RCC 7860 (cell line): ENCODE measurements at places on chromosomes 5 and 9.

DNA sequence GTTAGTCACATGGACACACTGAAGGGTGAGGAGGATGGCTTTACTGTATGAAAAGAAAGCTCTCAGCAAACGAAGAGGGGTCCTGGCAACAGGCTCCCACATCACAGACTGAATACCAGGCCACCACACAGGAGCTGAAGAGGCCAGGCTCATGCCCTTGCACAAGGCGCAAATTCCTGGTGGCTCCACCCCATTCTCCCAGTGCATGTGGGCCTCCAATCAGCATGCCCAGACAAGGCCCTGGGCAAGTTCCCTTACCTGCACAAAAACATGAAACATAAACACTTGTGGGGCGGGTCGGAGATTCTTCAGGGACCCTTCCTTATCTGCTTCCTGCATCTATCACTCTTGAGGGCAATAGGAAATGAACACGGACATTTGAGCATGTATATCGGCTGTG is 935.8 kb upstream of the EDIL3 start:
- DNase-seq, result no peak

- DNase-seq, result no peak
Measured at GRCh38 chr9:81393985-81394811, 295.1 kb downstream of the TLE1 start.

DNA sequence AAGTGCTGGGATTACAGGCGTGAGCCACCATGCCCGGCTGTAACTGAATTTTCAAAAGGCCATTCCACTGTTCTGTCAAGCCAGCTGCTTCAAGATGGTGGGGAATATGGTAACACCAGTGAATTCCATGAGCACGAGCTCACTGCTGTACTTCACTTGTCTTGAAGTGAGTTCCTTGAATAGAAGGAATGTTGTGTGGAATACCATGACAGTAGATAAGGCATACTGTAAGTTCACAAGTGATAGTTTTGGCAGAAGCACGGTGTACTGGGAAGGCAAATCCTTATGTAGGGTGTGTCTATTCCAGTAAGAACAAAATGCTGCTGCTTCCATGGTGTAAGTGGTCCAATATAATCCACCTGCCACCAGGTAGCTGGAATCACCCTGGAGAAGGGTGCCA is 6.6 kb upstream of the PRXL2C start:
- DNase-seq, result no peak

DNA sequence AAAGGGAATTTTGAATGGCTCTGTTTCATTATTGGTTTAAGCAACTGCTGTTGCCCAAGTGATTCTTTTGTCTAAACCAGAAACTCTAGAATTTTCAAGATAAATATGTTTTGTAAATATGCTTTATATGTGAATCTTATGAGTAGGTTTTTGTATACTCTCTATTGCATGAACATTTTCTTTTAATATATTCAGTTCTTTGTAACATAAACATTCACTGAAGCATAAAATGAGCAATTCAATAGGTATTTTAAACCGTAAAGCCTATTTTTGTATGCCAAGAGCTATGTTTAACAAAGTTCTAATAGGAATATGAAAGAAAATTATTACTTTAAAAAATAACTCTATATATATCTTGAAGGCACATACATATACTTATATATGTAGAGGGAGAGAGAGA is 293.1 kb downstream of the PSAT1 start:
- DNase-seq, result no peak

DNA sequence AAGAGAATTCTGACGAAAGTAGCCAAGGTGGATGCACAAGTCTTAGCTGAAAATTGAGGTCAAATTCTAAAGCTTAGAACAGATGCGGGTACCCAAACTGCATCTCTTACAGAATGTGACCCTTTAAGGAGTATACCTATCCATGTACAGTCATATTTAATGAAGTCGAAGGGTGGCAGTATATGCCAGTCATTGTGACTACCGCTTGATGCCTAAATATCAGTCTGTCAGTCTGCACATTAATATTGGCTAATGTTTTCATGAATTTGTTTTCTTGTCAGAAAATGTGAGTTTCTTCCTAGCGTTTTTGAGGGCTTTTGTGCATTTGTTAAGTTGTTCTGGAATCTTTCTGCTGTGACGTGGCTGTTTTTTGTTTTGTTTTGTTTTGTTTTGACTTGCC is 264.5 kb upstream of the ELAVL2 start:
- DNase-seq, result no peak

- no peak for DNase-seq
Measured at GRCh38 chr5:68776381-68776780, 317.4 kb upstream of the SLC30A5 start.

DNA sequence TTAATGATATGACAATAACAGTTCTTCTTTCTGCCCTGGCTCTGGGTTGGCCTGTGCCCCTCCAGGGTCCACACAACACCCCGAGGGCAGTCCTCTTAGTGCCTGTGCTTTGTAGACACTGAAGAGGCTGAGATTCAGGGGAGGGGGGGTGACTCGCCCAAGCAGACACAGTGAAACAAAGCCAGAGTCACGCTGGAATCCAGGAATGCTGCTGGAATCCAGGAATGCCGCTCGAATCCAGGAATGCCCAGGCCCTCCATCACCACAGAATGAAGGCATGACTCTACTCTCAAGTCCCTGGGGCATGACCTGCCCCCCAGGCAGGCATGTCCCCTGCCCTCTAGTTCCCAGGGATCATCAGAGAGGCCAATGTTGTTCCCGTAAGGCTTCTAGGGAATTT is 73.1 kb downstream of the LRSAM1 start:
- peak; percentile 95 for DNase-seq

DNA sequence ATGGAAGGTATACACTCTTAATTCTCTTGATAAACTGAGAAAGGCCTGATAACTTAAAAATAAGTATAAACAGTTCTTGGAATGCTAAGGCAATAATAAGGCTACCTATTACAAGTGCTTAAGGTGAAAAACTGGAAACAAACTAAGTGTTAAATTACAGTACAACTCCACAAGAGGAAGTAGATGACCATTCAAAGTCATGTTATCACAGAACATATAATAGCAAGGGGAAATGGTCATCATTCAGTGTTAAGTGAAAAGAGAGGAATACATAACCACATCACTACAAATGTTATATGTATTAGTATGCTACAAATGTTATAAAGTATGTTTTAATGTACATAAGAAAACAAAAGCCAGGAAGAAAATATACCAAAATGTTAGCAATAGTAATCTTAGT is 135.9 kb downstream of the CCDC192 start:
- no peak for DNase-seq

- no peak for DNase-seq
Measured at GRCh38 chr9:14051419-14051818, 262.5 kb downstream of the NFIB start.

DNA sequence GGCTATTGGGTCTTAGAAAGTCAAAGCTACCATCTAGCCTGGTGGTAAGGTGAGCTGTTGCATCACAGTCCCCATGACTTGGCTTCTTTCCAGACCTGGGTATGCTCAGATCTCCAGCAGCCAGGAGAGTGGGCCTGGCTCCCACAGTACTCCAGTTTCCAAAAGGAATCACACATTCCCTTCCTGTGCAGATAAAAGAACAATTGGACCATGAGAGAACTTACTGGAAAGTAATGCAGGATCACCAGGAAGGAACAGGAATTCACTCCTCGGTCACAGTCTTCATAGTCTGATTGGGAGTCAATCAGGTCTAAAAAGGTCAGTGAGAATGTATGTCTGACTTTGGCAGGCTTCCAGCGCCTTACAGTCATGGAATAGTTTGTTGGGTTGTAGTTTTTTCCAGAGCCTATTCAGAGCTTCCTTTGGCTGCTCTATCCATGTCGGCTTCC is 47.8 kb upstream of the CD180 start:
- DNase-seq, result no peak

GRCh38 chr5:33641744-33642505 is 201.2 kb downstream of the TARS1 start:
- no peak for DNase-seq

- no peak for DNase-seq
Measured at GRCh38 chr5:157106630-157107461, 2.0 kb downstream of the HAVCR2 start.

DNA sequence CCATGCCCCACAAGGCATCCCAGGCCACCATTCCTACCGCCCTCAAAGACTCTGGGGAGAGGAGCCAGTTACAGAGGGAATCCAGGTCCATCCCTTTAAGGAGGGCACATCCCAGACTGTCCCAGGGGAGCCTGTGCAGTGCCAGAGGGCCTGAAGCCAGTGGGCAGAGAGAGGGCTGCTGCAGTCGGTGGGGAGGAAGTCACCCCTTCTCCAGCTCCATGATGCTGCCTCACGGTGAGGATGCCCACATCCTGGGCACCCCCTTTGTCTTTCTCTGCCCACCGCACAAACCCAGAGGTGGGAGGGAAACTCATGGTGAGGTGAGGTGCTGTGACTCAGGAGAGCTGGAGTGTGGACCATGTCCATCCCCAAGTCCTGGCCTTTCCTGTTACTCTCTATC is 26.2 kb upstream of the ANKRD33B start:
- no peak for DNase-seq

- DNase-seq, result peak; percentile 10
Measured at GRCh38 chr9:129746092-129746777, 6.6 kb downstream of the PTGES start.

- no peak for DNase-seq
Measured at GRCh38 chr5:71645030-71645429, 57.9 kb downstream of the MCCC2 start.

- peak; percentile 66 for DNase-seq
Measured at GRCh38 chr9:127187231-127187956, 65.0 kb upstream of the ANGPTL2 start.

DNA sequence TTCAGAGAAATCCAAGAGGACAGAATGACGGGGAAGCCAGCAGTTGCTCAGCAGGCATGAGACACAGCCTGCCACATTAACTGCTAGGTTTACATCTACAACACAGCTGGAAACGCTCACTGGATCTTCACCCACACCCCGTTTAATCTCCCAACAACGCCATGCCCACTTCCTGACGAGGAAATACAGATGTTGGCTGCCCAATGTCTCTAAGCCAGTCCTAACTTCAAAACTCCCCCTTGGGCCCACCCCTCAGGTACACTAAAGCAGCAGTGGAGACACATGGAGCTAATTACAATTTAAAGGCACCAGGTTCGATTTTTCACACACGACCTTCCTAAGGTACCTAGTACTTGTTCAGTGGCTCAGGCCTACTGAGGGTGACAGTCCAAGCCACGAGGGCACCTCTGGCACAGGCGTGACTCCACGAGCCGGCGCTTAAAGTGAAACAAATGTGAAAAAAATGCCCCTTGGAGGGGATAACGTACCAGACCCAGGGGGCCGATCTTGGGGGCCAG is 904 bp downstream of the RPL12 start:
- DNase-seq, result peak; percentile 14

GRCh38 chr9:8365466-8366160 is 566.0 kb upstream of the DMAC1 start:
- DNase-seq, result no peak

- no peak for DNase-seq
Measured at GRCh38 chr5:10629682-10630081, 65.8 kb downstream of the ANKRD33B start.

GRCh38 chr5:171429543-171429910 is 10.1 kb downstream of the FGF18 start:
- DNase-seq, result no peak

DNA sequence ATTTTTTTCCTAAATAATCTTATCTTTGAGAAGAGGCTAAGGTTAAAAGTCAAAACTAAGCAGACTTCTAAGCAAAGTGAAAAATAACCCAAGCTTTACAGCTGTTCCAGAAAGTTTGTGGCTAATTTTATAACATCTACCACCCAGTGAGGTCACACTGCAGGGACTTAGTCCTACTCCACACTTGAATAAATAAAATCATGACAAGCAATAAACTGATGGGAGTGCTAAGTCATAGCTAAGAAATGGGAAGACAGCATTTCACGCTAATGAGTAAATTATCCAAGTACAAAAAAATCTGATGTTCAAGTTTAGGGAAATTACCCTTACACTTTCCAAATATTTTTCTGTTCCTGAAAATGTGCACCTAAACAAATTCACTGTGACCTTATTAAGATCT is 47.7 kb downstream of the ZNF608 start:
- no peak for DNase-seq

DNA sequence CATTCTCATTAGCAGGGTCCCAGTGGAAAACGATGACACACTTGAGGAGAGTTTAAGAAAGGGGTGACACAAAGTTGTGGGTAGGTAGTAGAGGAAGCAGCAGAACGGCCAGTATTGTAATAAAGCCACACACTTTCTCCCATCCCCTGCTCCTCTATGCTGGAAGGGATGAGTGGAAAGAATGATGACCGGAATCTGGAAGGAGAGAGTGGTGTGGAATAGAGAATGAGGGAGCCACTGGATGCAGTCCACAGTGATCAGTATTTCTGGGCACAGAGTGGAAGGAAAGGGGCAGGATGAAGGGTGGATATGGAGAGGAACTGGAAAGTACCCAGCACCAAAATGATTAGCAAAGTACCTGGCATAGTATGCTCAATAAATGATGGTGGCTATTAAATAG is 133.8 kb upstream of the DAB2 start:
- DNase-seq, result no peak

- no peak for DNase-seq
Measured at GRCh38 chr5:103093727-103094126, 26.2 kb downstream of the GIN1 start.

DNA sequence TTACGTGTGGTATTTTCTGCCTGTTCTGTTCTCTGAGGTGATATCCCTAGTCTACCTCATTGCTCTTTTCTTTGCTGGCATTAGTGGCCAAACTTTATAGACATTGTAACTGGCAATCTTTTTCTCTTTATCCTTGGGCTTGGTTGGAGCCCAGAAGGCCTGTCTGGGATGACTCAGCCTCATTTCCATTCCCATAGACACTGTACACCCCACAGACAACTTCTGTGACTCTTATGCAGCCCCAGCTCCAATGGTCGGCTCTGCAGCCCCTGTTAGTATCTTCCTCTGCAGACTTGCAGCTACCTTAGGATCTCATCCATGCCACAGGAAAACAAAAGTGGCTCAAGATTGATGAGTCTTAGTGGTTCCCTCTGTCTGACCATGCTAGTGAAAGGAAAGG is 79.8 kb downstream of the CFAP95 start:
- DNase-seq, result peak; percentile 34

DNA sequence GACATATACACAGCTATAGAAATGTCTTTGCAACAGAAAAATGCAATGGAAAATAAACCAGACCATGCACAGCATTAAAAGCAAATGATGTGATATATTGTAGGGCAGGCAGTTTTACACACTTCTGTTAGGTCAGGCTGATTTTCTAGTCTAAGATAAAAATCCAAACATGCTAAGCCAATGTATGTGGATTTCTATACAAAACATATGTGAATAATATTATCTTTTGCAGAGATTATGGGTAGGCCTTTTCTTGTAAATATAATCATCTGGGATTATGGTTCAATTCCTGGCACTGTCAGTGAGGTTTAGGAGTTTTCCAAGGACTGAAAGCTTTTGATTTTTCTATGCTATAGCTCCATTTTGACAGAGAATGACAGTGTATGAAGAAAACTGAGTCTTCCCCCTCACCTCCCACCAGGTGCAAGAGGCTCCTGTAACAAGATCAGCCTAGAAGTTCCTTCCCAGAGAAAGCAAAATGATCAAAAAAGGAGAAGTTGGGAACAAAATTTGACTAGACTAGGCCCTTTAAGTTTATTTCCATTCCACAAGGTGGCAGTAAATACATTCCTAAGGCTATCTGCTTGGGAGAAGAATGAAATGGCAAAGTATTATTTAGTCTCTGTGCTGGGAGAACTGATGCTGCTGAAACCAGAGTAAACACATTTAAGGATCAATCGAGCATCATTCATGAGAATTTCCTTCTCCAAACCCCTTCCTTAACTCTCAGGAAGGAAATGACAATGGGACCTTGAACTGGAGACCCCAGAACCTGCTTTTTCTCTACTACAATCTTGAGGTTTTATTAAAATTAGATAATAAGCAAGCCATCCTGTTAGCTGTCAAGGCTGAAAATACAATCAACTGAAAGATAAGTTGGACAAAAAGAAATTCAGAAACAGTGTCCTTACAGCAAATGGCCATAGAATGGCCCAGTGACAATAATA is 133.0 kb upstream of the TUT7 start:
- peak; percentile 28 for DNase-seq
